Dermis microvascular lymphatic vessel endothelial cell (primary cell): ENCODE measurements at places on chromosomes 7 and 10. TPM values are rescaled to one million over a fixed set of nuclear protein-coding genes. Genes with fewer than 3 reads are reported as not detected.

The PRRT4 gene
- not detected in 2 replicates for total RNA-seq

The ANKRD61 gene
- total RNA-seq = under 0.01 and 0.25 TPM in 2 replicates

The C10orf62 gene
- not detected in 2 replicates for total RNA-seq

The HECW1 gene
- total RNA-seq = not detected in 2 replicates

The SUGCT gene
- 1.0 and 1.1 TPM in 2 replicates for total RNA-seq

The GTPBP10 gene
- 4.4 and 4.7 TPM in 2 replicates for total RNA-seq

The CPA2 gene
- not detected in 2 replicates for total RNA-seq

The SMC3 gene
- total RNA-seq = 16.3 and 18.4 TPM in 2 replicates

The OR6V1 gene
- total RNA-seq = not detected in 2 replicates

The CYP26A1 gene
- total RNA-seq = 0.63 and 0.77 TPM in 2 replicates

The GIMAP8 gene
- total RNA-seq = 103 and 157 TPM in 2 replicates

The ELAPOR2 gene
- total RNA-seq = 84.7 and 101 TPM in 2 replicates

The SPDYE2B gene
- total RNA-seq = not detected in 2 replicates

The CALML3 gene
- not detected in 2 replicates for total RNA-seq

The SHOC2 gene
- 39.2 and 44.0 TPM in 2 replicates for total RNA-seq

The DDX21 gene
- 59.4 and 61.0 TPM in 2 replicates for total RNA-seq

The FGF8 gene
- not detected in 2 replicates for total RNA-seq
